Stimulated activated CD4-positive, alpha-beta T cell treated with anti-CD3 and anti-CD28 coated beads, Interleukin-12 subunit alpha, Interleukin-12 subunit beta, amount 100 ng/mL, for 4 hours (primary cell): ENCODE measurements at places on chromosomes 7 and 10.

- no peak for DNase-seq
These were observed at the start of gene LBX1 for GRCh38 chr10:101229266-101230182. TSS of gene LBX1 (minus strand) at chr10:101229463. CDS start at chr10:101228815, 648 bp downstream.

DNA sequence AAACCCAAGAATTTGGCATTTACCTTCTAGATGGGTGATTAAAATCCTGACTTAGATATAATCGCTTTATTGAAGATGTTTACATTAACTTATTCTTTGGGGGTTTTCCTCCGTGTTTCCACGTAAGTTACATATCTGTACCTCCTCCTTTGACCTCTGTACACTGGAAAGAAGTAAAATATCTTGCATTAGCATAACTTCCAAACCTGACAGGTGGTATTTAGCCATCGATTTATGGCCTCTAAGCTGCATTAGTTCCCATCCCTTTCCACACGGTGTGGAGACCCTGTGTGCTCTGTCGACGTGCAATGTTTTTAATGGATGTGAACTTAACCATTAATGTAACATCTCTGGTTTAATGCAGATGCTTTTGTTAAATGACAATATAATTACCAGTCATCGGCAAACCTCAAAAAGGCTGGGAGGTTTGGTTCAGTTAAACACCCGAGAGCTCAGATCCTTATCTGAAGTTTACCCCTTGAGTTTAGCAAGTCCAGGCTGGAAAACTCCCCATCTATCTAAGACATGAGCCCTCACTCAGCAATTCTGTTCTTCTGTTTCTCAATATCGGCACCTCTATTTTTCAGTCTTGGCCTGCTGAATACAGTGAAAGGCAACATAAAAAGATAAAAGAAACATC lies 295.2 kb downstream of the GATA3 start:
- DNase-seq: no peak

DNA sequence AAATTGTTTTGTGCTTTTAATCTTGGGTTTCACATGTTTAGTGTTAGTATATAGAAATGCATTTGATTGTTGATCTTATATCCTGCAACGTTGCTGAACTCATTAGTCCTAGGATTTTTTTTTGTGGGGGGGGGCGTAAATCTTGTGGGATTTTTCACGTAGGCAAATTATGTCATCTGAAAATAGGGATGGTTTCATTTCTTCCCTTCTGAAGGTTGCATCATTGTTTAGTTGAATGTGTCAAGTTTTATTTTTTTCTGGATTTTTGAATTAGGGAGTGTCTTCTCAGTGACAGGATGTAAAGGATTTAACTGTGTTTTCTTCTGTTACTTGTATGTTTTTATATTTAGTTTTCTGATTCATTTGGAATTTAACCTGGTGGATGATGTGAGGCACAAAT lies 26.7 kb downstream of the MKLN1 start:
- no peak for DNase-seq

DNA sequence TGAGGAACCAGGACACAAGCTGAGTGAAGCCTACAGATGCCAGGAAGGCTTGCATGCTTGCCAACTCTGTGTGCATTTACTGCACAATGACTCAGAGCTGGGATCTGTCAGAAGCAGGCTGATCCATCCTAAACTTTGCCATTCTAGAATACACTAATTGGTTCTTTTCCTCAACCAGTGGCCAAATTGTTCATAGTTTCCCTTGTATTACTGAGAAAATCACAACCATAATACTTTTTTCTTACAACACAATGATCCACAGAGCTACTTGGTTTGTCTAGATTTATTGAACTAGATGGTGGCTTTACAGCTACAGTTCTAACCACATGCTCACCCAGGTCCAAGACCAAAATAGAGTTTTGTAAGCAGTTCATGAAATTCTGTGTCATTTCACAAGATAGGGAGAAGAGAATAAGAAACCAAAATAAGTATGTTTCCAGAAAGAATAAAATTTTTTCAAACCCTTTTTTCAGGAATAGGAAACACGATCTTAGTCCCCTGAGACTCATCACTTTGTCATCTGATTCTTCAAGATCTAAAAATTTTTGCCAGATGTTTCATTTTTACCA lies 21.0 kb upstream of the LRRC17 start:
- DNase-seq: no peak

GRCh38 chr7:111098926-111099250 lies 8.0 kb downstream of the LRRN3 start:
- DNase-seq: no peak

GRCh38 chr10:22315455-22316285 lies 518 bp upstream of the COMMD3 start:
- DNase-seq: no peak

DNA sequence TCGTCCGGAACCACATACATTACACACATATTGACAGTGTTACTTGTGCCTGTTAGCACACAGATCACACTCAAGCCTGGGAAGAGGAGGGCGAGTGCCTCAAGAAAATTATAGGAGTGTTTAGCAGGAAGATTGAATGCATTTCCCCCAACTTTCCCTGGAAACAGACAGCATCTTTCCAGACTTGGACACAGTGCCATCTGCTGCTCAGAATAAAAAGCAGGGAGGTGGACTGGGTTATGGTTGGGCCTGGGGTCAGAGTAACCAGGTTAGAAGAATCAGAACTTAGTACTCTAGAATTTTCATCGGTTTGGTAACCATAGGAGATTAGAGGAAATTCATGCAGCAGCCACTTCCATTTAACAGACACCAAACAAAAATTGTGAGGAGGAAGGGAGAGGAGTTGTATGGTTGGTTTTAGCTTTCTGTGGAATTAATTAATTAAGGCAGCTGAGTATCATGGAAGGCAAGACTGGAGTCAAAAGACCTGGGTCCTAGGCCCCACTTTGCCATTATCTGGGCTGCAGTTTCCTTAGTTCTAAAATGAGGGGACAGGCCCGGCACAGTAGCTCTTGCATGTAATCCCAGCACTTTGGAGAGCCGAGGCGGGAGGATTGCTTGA lies 43.4 kb upstream of the OPTN start:
- no peak for DNase-seq

- no peak for DNase-seq
These were observed 54.0 kb upstream of the ZMIZ1 start for GRCh38 chr10:79014796-79015195.

DNA sequence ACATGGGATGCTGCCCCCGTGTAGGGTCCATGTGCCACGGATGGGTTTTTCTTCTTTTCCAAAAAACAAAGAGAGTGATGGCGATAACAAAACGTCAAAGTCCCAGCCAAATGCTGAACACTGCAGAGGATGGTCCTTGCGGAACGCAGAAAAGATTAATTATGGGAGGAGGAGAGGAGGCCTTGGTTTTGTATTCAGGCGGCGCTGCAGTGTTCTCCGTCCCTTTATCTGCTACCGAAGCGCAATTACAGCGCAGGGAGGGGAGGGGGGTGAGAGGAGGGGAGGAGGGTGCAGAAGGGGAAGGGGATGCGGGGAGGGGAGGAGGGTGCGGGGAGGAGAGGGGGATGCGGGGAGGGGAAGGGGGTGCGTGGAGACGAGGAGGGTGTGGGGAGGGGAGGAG lies 131.8 kb upstream of the PRKCQ start:
- DNase-seq: no peak
